Neural crest cell (in vitro differentiated cells): ENCODE measurements at places on chromosomes 6 and 20. TPM values are rescaled to one million over a fixed set of nuclear protein-coding genes. Genes with fewer than 3 reads are reported as not detected.

Gene CDSN
- total RNA-seq, result not detected in 2 replicates

Gene ECT2L
- total RNA-seq, result not detected in 2 replicates

Gene EYA2
- 1.3 and 1.4 TPM in 2 replicates for total RNA-seq

Gene CALHM4
- not detected in 2 replicates for total RNA-seq

Gene TREML1
- not detected in 2 replicates for total RNA-seq

Gene SEL1L2
- total RNA-seq, result not detected in 2 replicates

Gene GINS1
- 53.9 and 56.5 TPM in 2 replicates for total RNA-seq

Gene CAP2
- 21.8 and 24.3 TPM in 2 replicates for total RNA-seq

Gene FRK
- 0.11 and 0.12 TPM in 2 replicates for total RNA-seq

Gene IL17A
- not detected in 2 replicates for total RNA-seq

Gene RSPO3
- not detected in 2 replicates for total RNA-seq

Gene DSP
- total RNA-seq, result 9.4 and 9.5 TPM in 2 replicates

Gene SERAC1
- 11.3 and 12.2 TPM in 2 replicates for total RNA-seq

Gene SLC22A1
- 1.7 and 2.1 TPM in 2 replicates for total RNA-seq

Gene PLAGL2
- 70.4 and 71.1 TPM in 2 replicates for total RNA-seq

Gene LGSN
- total RNA-seq, result not detected in 2 replicates

Gene C6orf52
- total RNA-seq, result 5.3 and 8.2 TPM in 2 replicates

Gene ME1
- total RNA-seq, result 4.4 and 4.6 TPM in 2 replicates

Gene EYA4
- 0.86 and 1.6 TPM in 2 replicates for total RNA-seq

Gene ARMC2
- total RNA-seq, result 10.0 and 10.1 TPM in 2 replicates

Gene TCP11
- not detected in 2 replicates for total RNA-seq

Gene SLCO4A1
- 7.0 and 8.2 TPM in 2 replicates for total RNA-seq

Gene TTK
- total RNA-seq, result 45.0 and 45.5 TPM in 2 replicates

Gene SLC24A3
- total RNA-seq, result 0.27 and 0.51 TPM in 2 replicates

Gene PLA2G7
- total RNA-seq, result 0.26 and 0.27 TPM in 2 replicates

Gene PTPN1
- 43.3 and 43.8 TPM in 2 replicates for total RNA-seq

Gene SLC32A1
- 0.09 and 0.16 TPM in 2 replicates for total RNA-seq

Gene DZANK1
- total RNA-seq, result 7.5 and 8.0 TPM in 2 replicates

Gene DDO
- total RNA-seq, result not detected in 2 replicates

Gene ULBP3
- 16.4 and 17.5 TPM in 2 replicates for total RNA-seq

Gene MLN
- not detected in 2 replicates for total RNA-seq

Gene PHF1
- total RNA-seq, result 63.5 and 70.5 TPM in 2 replicates

Gene DDRGK1
- 56.6 and 57.2 TPM in 2 replicates for total RNA-seq

Gene CAGE1
- 0.16 and 0.20 TPM in 2 replicates for total RNA-seq

Gene SLC44A4
- 0.32 and 0.84 TPM in 2 replicates for total RNA-seq

Gene COL19A1
- total RNA-seq, result 0.09 TPM in 1 of 2 replicates, not detected in the other

Gene LIN28B
- 73.2 and 76.3 TPM in 2 replicates for total RNA-seq

Gene CGA
- total RNA-seq, result not detected in 2 replicates

Gene LSM2
- 122 and 135 TPM in 2 replicates for total RNA-seq

Gene ZFP57
- not detected in 2 replicates for total RNA-seq

Gene BCAS1
- total RNA-seq, result not detected in 2 replicates
